Progenitor cell of endocrine pancreas (in vitro differentiated cells): ENCODE measurements at places on chromosomes 12 and 14. TPM values are rescaled to one million over a fixed set of nuclear protein-coding genes. Genes with fewer than 3 reads are reported as not detected.

Gene NCAPD2
- 97.4 and 99.1 TPM in 2 replicates for total RNA-seq

Gene TRHDE
- total RNA-seq = 2.0 and 2.7 TPM in 2 replicates

GRCh38 chr12:1496162-1496900 lies 98.0 kb downstream of the FBXL14 start:
- no peak for DNase-seq

DNA sequence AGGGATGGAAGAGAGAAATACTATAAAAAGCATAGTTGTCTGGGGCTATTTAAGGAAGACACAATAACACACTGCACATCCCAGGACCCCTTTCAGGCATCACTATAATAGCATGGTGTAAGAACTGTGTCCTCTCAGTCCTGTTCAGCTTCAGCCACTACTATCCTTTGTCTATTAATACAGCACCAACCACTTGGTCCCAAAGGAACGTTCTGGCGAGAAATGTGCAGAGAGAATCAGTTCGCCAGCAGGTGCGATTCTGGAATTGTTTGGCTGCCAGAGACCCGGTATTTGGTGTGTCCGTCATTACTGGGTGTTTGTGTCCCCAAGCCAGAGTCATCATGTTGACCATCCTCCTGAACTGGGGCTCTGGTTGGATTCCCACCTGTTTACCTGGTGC lies 52.7 kb downstream of the BICD1 start:
- DNase-seq = no peak

- no peak for DNase-seq
Observed at GRCh38 chr12:104272938-104273337, 30.6 kb upstream of the EID3 start.
